ENCODE measurements at places on chromosomes 2 and 18. TPM values are rescaled to one million over a fixed set of nuclear protein-coding genes. Genes with fewer than 3 reads are reported as not detected.

Gene GREB1L
- polyA plus RNA-seq, result 2.8 TPM

Gene CRYGC
- polyA plus RNA-seq, result not detected

Gene ALK
- polyA plus RNA-seq, result 0.29 TPM

Gene CXCR2
- polyA plus RNA-seq, result 0.15 TPM

DNA sequence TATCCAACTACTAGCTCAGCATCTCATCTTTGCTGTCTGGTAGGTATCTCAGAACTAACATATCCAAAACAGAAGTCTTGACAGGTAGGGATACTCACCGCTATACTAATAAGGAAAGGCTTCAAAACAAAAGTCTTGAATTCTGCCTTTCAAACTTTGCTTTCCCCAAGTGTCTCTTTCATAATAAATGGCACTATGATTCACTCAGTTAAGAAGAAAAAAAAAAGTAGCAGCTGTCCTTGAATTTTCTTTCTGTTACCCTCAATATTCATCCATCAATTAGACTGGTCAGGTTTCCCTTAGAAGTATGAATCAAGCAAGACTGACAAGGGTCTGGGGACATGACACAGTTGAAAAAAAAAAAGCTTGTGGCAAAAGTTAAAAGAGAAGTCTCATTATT lies 175.1 kb downstream of the GULP1 start:
- no peak for DNase-seq

DNA sequence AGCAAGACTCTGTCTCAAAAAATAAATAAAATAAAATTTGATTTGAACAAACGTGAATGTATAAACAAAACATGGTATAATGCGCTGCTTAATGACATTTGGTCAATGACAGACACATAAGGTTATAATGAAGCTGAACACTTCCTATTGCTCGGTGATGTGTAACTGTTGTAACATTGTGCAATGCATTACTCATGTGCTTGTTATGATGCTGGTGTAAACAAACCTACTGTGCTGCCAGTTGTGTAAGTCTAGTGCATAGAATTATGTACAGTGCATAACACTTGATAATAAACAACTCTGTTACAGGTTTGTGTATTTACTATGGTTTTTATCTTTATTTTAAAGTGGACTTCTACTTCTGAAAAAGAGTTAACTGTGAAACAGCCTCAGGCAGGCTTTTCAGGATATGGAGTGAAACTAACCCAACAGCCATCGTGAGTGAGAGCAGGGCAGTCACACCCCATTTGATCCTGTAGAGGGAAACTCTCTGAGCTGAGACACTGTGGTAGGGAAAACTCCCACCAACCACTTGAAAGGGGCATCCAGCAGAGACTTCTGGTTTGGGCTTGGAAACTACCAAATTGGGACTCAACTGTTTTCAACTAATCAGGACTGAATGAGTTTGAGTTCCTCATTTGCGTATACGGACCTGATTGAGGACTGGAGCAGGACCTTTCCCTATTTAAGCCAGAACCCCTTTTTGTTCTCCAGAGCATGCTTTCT lies 8.7 kb upstream of the RPRD1A start:
- DNase-seq, result peak; percentile 23

- DNase-seq, result no peak
Measured at GRCh38 chr18:363301-364085, 95.6 kb upstream of the THOC1 start.

GRCh38 chr2:184425083-184425482 lies 173.2 kb upstream of the ZNF804A start:
- DNase-seq, result no peak

DNA sequence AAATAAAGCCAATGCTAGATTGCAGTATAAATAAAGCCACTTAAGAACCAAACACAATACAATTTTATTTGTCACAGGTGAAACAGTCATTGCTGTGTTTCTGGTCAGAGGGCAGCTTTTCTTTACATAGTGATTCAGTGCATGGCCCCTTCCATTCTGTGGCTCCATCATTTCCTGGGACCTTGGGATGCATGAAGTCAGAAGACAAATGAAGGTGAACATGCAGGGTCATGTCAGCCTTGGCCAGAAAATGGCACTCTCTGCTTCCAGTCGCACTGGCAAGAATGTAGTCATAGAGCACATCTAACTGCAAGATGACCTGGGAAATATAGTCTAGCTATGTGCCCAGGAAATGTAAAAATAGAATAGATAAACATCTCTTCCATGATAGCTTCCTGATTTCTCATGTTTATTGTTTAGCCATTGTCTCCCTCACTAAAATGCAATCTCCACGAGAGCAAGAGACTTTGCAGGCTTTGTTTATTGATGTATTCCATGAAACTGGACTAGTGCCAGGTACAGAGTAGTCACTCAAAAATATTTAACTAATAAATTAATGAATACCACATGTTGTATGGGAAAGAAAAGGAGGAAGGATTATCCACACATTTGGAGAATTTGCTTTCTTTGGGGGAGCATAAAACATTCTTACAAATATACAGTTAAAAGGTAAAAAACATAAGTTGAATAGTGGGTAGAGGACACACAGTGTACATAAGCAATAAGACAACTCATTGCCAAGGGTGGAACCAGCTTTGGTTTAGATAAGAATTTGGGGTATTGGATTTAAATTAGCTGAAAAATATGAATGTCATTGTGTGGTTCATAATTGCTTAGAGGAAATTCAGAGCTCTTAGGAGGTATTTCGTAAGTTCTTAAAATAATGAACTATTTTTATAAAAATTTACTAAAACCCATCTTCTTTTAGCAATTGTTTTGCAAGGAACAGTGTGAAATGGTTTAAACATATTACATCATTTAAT lies 343.8 kb downstream of the PID1 start:
- DNase-seq, result no peak

- DNase-seq, result no peak
Measured at GRCh38 chr2:74935975-74936391, 22.5 kb upstream of the POLE4 start.

DNA sequence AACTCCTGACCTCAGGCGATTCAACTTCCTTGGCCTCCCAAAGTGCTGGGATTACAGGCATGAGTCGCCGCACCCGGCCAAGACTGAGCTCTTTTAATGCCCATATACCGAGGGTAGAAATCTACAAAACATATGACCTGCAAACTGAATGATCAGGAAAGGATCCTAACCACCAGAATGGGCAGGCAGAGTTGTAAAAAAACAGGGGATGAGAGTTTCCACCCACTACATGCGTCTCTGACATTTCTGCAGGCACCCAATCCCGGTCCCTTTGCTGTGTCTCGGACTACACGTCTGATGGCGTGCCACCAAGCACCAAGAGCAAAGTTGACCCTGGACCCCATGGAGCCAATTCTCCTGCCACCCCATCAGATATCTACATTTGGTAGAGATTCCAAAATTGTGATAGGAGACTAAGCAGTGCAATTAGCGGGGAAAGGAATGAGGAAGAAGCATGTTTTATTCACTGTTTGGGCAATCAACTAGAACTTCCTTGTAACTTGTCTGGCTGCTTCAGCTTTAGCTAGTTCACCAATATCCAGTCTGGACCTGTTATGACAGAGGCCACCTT lies 74.1 kb downstream of the ATP8B1 start:
- DNase-seq, result no peak

DNA sequence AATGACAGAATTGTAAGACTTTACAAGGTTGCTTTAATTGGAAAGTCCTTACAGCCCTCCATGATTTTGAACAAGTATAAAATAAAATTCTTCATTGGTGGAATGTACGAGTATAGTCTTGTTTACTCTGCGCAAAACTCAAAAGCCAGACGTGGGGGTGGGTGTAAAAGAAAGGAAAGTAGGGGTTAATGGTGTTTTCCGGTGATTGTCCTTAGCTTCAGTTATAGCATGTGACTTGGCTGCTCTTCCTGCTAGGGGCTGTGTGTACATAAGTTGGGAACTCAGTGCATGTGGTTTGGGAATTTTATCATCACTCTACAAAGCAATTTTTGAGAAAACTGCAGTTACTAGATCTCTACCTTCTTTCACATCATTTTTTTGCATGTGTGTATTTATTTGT lies 82.4 kb upstream of the CAVIN2 start:
- DNase-seq, result no peak

DNA sequence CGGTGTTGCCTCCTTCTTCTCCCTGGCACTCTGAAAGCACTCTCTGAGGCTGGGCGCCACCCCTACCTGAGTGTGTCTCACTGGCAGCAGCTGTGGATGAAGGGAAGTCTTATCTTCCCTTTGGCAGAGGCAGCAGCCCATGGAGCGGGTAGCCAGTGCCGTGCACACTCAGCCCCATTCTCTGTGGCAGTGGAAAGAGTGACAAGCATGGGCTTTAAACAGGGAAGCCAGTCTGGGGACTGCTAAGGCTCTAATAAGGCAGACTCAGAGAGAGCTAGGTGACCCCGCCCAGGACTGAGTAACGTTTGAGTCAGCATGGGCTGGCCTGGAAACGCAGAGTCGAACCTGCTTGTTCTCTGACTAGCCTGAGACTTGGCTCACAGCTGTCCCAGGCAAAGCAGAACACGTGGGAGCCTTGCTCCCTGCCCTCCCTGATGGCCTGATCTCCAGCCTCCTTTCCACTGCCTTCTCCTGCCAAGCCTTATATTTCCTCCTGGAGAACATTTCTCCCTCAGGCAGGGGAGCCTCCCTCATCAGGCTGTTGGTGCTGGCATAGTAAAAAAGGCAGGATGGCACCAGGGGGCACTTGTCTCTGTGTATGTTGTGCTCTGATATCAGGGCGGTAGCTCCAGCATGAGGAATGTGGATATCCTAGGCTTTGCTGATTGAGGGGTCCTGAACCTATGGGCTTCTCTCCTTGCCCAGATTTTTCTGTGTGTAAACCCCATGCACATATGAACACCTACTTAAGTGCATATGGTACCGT lies 93.9 kb upstream of the LGALSL start:
- no peak for DNase-seq

DNA sequence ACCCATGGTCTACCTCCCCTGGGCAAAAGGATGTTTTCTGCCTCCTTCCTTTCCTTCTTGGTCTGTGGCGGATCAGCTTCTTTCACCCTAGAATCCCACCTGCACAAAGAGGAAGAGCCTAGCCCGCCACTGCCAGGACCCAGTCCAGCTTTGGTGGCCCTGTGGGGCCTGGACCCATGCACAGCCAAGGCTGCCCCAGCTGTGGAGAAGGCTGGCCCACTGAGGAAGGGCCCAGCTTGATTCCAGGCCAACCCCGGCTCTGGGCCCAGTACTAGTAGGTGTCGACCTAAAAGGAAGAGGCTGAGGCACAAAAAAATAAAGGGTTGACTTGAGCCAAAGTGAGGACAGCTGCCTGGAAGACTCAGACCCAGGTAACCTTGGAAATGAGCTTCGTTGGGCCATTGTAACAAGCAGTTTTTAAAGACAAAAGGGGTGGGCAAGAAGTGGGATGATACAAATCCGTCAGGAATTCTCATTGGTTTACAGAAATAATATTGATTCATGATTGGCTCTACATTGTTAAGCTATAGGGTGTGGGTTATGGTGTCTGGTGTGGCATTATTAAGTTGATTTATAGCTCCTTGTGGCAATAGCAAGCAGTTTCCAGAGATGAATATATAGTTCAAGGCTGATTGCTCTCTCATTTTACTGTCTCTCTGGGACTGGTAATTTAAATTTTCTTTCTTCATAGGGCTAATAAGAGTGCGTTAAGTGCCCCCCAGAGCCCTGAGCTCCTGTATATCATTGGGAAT lies 29.8 kb upstream of the MAL start:
- no peak for DNase-seq

- DNase-seq, result no peak
Measured at GRCh38 chr2:189222468-189223105, 43.0 kb upstream of the COL5A2 start.

Data from right renal cortex interstitium (tissue), 3 donors.